Stimulated activated CD8-positive, alpha-beta memory T cell treated with anti-CD3 and anti-CD28 coated beads, Interleukin-4, amount 100 ng/mL, for 4 hours (primary cell): ENCODE measurements at places on chromosomes 13 and 19.
A peak's percentile ranks its signal among the peaks of the same experiment; 100 is the strongest.

DNA sequence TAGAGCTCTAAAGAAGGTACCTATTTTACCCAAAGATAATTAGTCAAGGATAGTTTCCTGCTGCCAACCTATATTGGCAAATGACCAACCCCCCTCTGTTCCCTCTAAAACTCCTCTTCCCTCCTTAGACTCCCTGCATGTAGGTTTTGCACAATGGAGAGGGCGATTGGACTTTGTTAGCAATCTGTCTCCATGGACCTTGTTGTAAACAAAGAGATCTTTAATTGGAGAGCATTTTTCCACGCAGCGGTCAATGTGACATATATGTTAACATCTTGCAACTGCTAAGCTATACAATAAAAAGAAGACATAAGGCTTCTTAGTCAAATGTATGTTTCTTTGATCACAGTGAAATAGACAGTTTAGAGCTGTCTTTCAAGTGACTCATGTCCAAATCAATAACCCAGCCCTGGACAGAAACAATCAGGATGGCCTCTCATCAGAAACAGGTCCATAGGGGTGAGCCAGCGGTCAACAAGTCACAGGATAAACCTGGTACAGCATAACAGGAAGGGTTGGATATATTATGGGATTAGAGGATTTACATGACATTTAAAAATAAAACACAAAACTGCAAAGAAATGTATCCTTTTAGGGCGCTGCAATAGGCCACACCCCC lies 69.7 kb upstream of the UBL3 start:
- DNase-seq, result no peak

DNA sequence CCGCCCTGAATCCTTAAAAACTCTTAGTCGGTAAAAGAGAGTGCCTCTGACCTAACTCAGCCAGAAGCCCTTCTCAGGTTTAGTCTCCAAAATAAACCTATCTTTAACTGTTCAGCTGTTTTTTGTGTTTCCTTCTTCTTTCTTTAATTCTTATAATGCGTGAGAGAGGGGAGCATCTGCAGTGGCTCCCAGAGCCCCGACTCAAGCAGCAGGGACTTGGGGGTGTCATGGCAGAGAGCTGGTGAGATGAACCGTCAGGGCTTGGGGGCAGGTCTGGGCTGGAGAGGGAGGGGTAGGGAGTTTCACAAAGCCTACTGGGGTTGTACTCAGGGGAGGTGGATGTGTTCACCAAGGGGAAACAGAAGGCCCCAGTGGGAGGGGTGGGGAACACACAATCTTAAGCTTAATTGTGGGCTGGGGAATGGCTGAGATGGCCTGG lies 16.8 kb upstream of the SIGLEC6 start:
- DNase-seq, result no peak

DNA sequence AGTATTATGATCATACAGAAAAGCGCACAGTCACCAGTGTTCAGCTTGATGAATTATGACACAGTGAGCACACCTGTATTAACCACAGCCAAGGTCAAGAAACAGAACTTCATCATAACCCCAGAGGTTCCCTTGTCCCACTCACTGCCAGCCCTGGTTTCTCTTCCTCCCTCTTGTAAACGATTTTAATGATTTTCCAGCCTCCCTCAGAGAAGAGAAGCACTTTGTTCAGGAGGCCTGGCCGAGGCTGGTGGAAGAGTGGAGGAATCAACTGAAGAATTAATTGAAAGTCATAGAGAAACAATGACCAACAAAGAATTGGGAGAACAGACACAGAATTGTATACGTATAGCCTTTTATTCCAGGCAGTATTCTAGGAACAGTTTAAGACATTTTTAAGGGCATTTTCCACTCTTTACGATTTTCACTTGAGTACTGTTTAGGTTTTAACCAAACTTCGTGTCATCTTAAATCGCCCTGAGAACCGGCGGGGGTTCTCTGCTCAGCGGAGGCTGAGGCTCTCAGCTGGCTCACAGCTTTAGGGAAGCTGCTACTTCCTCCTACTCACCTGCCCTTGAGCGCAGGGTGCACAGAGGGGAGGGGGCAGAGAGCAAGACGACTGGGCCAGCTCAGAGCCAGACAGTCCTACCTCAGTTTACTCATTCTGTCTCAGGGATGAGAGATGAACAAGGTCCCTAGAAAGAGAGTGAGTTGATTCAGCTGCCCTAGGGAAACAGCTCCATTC lies 108.6 kb downstream of the AKAP11 start:
- DNase-seq, result no peak

- no peak for DNase-seq
These were observed 46.1 kb upstream of the CNMD start for GRCh38 chr13:52785739-52786138.

DNA sequence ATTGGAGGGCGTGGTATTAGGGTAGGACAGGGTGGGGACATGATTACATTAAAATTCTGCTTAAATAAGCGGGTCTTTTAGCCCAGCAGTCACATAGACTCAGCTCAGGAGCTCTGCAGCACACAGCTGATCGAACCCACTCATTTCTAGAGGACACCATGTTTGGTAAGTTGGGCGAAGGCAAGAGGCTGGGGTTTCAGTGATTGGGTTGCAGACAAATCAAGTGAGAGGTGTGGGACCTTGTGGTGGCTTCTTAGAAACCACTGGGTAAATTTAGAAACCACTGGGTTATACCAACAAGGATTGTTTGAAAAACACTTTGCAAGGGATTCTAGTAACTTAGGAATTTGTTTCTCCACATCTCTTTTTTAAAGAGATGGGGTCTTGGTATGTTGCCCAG lies at the start of gene LEUTX:
Gene LEUTX (plus strand): TSS at position 92 of the 400 bp plus-strand sequence. CDS start 67 bp downstream, at position 159.
- no peak for DNase-seq

DNA sequence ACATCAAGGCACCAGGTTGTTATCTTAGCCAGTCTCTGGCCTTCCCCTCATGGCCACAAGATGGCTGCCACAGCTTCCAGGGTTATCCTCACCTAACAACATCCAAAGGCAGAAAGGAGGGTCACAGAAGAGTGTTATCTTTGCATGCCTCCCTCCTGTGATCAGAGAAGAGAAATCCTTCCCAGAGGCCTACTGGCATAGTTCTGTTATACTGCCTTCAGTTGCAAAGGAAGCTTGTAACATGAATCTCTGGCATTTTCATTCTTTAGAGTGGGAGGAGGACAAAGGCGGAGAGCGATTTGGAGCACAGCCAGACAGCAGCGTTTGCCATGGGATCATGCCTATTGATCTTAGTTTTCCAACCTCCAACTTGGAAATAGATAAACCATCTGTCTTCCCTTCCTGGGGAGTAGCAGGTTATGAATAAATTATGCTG lies 135.7 kb downstream of the DNAJC15 start:
- no peak for DNase-seq

DNA sequence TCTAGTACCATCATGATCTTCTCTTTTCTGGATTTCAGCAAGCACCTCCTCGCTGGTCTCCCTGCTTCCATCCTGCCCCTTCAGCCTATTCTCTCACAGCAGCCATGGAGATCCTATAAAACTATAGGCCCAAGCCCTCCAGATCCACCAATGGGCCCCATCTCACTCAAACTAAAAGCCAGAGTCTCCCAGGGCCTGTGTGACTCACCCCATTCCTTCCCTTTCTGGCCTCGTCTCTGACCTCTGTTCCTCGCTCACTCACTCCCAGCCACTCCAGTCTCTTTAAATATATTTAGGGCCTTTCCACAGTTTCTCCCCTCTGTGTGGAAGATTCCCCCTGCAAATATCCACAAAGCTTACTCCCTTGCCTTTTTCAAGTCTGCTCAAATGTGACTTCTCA lies 89.7 kb downstream of the HSPH1 start:
- no peak for DNase-seq

DNA sequence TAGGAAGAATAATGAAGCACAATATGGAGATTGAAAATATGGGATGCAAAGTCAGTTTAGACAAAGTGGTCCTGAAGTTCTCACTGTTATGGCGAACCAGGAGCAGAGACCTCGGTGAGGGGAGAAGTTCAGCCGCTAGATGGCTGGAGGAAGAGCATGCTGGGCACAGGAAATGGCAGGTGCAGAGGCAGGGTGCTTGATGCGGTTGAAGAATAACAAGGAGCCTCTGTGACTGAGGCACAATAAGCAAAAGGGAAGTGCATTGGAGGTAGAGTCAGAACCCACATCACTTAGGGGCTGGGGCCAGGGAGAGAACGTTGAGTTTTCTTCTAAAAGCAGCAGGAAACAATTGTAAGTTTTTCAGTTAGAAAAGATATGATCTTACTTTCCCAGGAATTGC lies 1725.2 kb downstream of the EFNB2 start:
- no peak for DNase-seq

DNA sequence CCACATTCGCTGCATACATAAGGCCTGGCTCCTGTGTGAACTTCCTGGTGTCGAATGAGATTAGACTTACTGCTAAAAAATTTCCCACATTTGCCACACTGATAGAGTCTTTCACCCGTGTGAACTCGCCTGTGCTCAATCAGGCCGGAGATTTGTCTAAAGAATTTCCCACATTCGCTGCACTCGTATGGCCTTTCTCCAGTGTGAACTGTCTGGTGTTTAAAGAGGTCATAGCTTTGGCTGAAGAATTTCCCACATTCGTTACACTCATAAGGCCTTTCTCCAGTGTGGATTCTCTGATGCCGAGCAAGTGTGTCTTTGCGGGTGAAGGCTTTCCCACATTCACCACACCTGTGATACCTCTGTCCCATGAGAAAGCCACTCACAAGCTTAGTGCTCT lies 6.5 kb downstream of the ZNF671 start:
- no peak for DNase-seq

DNA sequence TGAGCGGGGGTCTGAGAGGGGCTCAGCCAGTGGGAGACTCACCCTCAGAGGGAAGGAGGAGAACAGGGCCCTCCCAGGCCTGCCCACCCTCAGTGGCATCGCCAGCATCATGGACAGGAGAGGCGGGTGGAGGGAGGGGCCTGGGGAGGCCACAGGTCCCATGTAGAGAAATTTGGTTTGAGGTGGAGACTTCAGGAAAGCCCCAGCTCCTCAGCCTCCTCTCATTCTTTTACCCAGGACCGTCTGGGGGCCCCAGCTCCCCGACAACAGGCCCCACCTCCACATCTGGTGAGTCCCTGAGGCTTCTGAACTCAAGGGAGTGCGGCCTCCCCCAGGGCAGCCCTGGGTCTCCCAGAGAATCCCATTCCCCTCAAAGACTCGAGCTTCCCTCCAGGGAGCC lies 3.1 kb downstream of the LILRB1 start:
- DNase-seq, result no peak

DNA sequence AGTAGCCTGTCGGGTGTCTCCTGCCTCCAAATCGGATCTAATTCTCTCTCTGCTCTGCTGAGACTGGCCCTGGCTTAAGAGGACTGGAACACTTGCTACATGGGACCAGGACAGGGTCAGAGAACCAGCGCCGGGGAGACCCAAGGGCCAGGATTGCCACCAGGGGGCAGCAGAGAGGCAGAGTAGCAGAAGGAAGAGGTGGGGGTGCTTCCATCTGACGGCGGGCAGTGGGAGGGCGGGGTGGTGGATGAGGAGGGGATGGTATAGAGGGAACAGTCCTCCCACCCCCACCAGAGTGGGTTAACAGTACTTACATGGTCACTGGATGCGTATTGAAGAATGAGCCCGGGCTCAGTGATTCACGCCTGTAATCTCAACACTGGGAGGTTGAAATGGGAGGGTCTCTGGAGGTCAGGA lies 11.9 kb downstream of the SELENOW start:
- DNase-seq, result peak; percentile 59

- no peak for DNase-seq
These were observed 5.8 kb upstream of the USE1 start for GRCh38 chr19:17209126-17210036.

DNA sequence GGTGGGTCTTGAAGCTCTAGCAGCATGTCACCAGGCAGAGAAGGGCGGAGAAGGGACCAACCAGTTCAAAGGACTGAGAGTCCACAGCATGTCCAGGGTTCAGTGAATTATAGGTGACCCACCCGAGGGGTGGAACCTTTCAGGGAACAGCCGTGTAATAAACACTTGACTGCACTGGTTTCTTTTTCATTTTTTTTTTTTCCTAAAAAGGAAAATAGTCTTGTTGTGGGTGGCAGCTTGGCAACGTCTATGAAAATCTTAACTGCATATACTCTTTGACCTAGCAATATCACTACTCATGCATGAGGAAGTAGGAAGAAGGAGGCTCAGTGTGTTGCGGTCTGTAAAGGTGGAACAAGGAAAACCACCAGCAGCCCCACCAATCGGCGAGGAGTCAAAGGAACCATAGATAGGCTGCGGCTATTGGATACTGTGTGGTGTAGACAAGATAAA lies 13.0 kb upstream of the MYH14 start:
- DNase-seq, result no peak

GRCh38 chr13:101747039-101747438 lies 294.6 kb downstream of the ITGBL1 start:
- DNase-seq, result no peak

- DNase-seq, result no peak
These were observed 15.7 kb downstream of the SERPINE3 start for GRCh38 chr13:51355217-51355616.

- DNase-seq, result no peak
These were observed 37.4 kb downstream of the SCGB2B2 start for GRCh38 chr19:34639491-34640085.

DNA sequence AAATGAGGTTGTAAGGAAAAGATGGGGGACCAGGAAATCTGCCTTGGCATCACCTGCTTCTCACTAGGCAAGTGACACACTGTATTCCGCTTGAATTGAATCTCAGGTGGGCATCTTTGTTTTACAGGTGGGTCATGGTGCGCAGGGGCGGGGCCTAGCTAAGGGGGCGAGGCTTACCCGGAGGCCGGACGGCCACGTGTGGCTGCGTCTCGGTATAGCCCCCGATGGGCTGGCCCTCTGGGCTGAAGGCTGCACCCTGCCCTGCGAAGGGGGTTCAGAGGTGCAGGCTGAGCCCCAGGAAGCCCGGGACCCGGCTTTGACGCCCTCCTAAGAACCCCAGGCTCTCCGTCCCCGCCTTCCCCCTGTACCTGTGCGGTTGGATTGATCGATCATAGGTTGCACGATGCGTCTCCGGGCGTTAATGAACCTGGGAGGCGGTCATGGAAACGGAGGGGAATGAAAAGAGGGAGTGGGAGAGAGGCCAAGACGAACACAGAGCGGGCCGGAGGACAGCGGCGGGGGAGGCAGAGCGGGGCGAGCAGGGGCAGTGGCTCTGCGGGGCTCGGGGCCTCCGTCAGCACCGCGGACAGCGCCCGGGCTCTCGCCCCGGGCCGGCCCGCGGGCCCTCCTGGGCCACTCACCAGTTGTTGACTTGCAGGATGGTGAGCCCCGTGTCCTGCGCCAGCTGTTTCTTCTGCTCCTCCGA lies 12.5 kb downstream of the MEIS3 start:
- DNase-seq, result no peak

DNA sequence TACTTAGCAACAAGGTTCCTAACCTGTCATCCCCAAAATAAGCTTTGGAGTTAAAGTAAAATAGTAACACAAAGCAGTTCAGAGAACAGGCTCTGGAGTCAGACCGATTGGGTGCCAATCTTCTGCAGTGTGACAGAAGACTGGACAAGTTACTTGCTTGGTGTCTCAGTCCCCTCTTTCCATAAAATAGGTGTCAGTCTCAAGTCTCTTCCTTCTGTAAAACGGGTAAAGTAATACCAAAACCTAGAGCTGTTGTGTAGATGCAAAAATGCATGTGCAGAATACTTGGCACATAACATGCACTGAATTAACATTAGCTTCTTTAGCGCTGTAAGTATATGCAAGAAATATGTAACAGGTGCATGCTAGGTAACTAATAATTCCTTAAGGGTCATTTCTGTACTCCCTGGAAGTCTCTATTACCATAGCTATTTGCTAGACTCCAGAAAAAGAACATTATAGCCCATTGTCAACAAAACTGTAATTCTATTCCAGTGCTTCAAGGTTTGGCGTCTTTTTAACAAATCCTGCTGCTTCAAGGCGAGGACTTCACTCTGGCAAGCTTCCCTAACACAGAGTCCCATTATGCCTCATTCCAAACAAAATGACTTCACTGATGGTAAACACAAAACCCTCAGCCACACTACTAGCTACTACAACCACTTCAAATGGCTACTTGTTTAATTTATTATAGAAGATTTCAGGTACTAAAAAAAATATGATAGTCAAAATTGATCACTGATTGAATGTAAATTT lies 32.8 kb downstream of the ELF1 start:
- no peak for DNase-seq
